GM13976 (cell line): ENCODE measurements at places on chromosomes 6 and 20.
A peak's percentile ranks its signal among the peaks of the same experiment; 100 is the strongest.

- DNase-seq: no peak
Measured at GRCh38 chr20:63498960-63499337, at the start of gene EEF1A2. Gene EEF1A2, minus strand, starts transcription at chr20:63499083. Its CDS starts 1,320 bp downstream, at chr20:63497763.

- no peak for DNase-seq
Measured at GRCh38 chr20:24098886-24099285, 110.3 kb upstream of the GGTLC1 start.

GRCh38 chr20:40724566-40724965 lies 35.5 kb upstream of the MAFB start:
- no peak for DNase-seq

GRCh38 chr6:156832231-156832647 lies 55.1 kb downstream of the ARID1B start:
- no peak for DNase-seq

GRCh38 chr6:19668710-19669109 lies 168.5 kb upstream of the ID4 start:
- no peak for DNase-seq

GRCh38 chr6:129317931-129318820 lies 391.8 kb downstream of the ARHGAP18 start:
- no peak for DNase-seq

DNA sequence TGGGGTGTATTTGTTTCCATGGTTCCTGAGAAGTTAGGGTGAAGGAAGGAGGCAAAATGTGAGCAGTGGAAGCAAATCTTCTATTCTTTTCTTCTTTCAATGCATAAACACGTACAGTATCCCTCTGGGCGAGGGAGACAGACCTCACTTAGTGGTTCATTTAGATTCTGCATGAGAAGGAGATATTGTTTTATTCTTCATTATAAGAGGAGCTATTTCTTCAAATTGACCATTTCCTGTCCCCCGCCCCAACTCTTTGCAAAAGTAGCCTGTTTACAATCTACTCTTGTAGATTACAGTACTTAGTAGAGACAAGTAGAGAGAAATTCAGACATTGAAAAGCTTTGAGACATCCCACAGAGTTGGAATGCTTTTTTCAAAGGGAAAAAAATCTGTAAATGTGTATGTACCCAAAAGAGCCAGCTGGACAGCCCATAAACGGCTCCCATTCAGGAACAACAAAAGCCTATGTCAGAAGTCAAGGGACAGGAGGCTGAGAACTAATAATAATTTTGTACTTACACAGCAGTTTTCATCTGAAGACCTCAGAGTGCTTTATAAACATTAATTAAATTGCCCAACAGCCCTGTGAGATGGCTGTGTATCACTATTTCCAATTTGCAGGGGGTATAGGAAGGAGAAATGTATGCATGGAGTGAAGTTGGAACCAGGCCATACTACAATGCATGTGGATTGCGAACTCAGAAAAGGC lies 23.9 kb downstream of the CD83 start:
- DNase-seq: no peak

DNA sequence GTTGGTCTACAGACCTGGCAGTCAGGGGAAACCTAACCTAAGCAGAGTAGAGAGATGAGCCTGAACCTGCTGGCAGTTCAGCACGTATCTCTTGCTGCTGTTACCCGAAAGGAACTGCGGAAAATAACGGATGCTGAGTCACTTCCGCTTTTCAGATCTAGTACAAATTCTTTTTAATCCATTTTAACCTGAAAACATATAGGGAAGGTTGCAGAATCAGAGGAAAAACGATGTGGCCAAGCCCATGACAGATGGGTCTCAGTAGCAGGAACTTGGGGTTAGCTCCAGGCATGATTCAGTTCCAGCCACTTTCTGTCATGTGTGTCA lies 351.9 kb upstream of the PRND start:
- peak; percentile 38 for DNase-seq

GRCh38 chr6:4133941-4134838 lies 1.2 kb downstream of the ECI2 start:
- no peak for DNase-seq

DNA sequence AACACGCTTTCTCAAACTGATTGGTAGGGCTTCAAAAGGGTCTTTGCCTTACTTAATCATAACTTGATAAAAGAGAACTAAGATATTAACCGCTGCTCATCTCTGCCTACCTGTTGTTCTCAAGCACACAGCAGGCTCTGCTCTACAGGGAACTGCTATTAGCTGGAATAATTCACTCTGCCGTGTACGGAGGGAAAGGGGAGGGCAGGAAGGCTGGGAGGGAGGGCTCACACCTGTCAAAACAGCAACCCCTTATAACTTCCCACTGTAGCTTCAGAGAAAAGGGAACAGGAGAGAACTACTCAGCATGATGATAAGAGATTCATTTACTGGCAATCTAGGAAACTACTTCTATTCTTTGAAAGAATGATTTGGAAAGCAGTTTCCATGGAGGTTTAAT lies 75.1 kb downstream of the ZMYND8 start:
- no peak for DNase-seq

DNA sequence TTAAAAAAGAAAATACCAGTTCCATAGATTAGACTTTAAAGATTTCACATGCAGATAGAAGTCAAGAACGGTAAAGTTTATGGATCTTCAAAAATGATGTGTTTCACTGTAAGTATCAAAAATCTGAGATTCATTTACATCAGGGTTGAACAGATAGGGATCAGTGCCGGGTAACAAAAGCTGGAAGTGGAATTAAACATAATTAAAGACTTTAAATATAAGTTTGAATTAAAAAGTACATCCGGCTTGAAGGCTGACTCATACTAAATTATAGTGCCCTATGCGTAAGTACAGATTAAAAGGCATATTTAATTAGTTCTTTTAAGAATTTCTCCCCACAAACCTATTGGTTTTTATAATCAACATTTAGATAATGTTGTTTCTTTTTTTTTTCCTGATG lies 312.7 kb downstream of the PRL start:
- DNase-seq: no peak

GRCh38 chr6:110357298-110357663 lies 868 bp downstream of the METTL24 start:
- DNase-seq: no peak

DNA sequence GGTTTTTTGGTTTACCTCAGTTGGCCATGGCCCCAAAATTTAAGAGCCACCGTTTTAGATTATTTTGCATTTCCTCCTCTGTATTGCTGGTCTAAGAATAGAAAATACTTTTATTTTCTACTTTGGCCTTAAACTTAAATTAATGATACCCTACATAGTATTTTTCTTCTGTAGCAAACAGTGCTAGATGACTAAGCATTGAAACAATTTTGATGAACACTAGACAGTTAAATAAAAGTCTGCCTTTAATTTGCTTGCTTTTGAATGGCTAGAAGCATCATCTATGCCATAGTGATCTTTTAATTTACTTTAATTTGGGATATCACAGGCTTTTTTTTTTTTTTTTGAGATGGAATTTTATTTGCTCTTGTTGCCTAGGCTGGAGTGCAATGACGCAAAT lies 106.4 kb downstream of the CD109 start:
- DNase-seq: no peak

GRCh38 chr6:30615958-30616810 lies 859 bp downstream of the PPP1R10 start:
- no peak for DNase-seq

GRCh38 chr6:7701212-7701834 lies 24.6 kb upstream of the BMP6 start:
- DNase-seq: no peak

GRCh38 chr20:15248618-15249395 lies 911.4 kb upstream of the FLRT3 start:
- no peak for DNase-seq

DNA sequence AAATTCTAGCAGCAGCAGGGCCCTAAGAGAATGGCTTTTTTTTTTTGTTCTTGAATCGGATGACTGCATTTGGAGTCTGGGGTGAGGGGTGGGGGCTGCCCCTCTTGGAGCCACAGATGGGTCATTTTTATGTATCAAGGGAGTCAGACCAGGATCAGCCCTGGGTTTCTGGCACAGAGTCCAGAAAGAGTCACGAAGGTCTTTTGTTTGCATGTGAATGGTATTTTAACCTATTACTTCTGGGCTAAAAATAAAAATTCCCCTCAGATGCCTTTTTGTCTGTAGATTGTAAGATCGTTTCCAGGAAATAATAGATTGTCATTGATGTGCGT lies 72.5 kb downstream of the PHACTR3 start:
- no peak for DNase-seq

DNA sequence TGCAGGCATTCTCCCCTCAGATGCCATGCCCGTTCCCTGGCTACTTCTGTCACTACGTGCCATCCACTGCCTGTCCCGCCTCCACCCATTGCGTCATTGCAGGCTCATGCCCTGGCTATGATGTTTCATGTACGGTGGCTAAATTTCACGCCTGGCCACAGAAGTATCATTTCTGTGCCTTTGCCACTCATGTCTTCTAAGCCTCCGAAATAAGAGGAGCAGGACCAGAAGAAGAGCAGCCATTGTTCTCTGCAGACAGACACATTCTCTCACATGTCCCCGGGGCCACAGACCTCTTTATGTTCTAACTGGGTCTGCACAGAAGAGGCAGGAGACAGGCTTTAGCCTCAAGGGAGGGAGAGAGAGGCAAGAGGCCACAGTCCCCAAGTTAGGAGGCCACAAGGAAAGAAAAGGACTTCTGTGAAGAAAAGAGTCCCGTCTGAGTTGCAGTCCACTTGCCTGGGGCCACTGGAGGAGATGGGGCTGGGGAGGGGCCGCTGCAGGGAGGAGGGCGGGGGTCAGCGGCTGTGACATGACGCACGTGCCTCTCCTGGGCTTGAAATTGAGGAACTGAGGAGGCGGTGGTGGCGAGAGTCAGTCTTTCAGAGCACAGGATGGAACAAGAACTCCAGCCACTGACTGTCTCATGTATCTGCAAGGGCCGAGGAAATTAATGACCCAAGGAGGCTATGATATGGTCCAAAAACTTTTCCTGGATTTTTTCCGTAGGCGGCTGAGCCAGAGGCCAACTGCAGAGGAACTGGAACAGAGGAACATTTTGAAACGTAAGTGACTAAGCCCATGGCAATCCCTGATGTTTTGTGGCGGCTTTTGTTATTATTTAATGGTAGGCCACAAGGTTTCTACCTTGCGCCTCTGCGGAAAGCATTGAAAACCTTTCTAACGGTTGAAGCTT lies 55.9 kb downstream of the TBC1D7 start:
- DNase-seq: peak; percentile 69

DNA sequence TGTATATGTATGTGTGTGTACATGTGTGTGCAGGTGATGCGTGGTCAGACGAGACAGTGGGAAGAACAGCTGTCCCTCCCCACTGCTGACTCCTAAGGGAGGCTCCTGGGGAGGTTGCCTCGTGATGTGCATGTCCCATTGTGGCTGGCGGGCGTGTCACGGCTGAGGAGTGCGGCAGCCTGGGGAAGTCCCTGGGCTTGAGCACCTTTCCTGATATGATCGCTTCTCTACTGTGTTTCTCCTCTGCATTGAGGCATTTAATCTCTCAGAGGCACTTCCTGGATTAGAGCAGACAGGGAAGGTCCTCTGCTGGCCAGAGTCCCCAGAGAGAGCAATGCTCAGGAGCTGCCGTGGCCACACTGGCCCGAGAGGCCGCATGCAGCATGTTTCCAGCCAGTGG lies 11.4 kb downstream of the NPBWR2 start:
- DNase-seq: no peak

GRCh38 chr6:14278006-14278405 lies 160.4 kb downstream of the CD83 start:
- no peak for DNase-seq
